Muscle of arm (tissue), 14 donors: ENCODE measurements at places on chromosomes 1 and 21. TPM values are rescaled to one million over a fixed set of nuclear protein-coding genes. Genes with fewer than 3 reads are reported as not detected.

TMEM200B gene
- polyA plus RNA-seq: 4.4 TPM

MXRA8 gene
- polyA plus RNA-seq: 192 TPM

DNAJC6 gene
- 0.72 TPM for polyA plus RNA-seq

CFHR3 gene
- not detected for polyA plus RNA-seq

FAM229A gene
- 6.0 TPM for polyA plus RNA-seq

TRPM2 gene
- 0.60 TPM for polyA plus RNA-seq

ODF2L gene
- polyA plus RNA-seq: 10.7 TPM

ARHGAP29 gene
- 31.9 TPM for polyA plus RNA-seq
